ENCODE measurements at places on chromosomes 4 and X.

DNA sequence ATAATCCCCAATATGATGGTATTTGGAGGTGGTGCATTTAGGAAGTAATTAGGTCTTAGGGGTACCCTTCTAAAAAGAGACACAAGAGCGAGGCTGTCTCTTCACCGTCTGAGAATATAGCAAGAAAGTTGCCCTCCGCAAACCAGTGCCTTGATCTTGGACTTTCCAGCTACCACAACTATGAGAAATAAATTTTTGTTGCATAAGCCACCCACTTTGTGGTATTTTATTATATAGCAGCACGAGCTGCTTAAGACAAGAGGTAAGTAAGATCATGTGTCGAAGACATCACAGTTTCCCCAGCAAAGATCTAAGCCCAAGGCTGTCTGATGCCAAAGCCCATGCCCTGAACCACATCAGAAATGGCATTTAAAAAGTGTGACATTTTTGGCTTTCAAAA, 9.6 kb upstream of the EXOSC9 start:
- no peak for DNase-seq

DNA sequence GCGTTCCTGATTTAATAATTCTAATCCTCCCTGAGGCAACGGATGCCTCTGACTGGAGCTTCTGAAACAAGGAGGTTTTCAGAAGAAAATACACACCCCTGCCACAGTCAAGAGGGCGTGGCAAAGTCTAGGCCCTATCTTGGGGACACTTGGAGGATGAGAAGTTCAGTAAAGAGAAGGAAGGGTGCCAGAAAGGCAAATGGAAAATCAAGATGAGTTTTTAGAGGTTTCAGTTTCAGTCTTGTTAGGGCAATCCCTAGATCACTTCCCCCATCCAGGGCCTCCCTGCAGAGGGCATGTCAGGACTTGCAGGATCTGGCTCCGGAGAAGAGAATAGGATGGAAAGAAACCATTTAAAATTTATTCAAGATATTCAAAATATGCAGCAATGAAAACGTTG, 28.5 kb upstream of the FGF2 start:
- no peak for DNase-seq

- DNase-seq: no peak
These were observed 45.6 kb downstream of the SMC1A start for GRCh38 chrX:53376888-53377287.

DNA sequence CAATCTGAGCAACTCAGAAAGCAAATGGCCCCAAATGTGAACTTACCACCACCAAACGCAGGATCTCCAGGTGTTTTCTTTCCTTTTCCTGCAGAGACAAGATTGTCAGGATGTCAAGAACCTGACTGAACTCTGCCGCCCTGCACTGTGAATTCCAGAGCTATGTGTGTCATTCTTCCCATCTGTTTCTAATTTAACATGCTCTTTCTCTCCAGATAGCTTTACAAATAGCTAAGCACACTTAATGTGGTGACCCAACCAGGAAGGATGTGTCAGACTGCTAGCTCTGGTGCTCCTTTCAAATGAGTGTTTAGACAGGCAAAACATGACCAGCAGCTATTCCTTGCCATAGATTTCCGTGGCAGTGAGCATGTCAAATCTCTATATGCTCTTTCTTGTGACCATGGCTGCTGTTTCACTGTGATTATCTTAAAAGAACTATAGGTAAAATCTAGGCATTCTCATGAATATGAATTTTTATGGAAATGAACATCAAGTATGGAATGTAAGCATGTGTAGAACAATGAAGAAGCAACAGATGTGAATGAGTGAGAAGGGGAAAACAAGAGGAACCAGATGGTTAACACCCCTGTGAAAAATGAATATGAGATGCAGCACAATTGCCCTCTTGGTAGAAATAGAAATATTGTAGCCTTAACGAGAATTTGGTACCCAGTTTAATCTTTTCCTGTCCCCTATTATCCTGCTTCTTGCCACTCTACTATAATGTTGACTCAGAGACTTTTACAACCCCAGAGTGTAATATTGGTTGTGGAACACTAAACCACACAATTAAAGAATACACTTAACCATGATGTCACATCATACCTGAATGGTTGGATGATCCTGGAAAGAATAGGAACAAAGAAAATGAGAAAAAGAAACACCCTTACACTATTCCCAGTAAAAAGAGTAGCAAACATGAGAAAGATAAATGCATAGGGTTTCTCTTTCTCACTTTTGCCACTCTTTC, 247.8 kb upstream of the DKK2 start:
- no peak for DNase-seq

DNA sequence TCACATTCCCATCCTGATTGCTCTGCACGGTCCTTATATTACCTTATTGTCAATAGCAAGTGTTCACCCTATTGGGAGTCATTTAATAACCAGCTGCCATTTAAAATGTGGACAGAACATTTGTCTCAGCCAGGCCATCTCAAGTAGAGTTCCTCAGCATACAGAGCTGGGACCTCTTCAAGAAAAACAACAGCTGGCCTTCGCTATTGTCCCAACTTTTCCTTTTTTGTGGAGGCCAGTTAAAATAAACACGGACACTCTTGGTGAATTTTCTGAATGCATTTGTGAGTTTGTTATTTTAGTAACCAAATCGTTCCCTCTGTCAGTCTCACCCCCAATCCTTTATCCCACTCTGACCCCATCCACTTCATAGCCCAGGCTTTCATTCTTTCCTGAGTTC, 395.3 kb upstream of the PITX2 start:
- DNase-seq: no peak

DNA sequence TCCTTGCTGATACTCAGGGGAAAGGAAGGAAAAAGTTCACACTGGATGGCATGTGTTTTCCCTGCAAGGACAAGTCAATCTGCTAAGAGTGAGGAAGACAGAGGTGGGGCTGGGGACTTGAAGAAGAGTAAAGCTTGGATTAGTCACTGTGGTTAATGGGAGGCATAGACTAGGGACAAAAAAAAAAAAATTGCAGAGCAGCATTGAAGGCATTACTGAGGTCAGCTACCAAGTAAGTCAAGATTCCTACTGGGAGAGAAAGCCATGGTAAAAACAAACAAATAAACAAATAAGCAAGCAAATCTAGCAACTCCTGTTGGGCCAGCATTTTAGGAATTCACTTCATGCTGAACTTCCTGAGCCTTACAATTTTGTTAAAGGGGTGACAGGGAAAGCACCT, 58.2 kb upstream of the GPC4 start:
- DNase-seq: no peak

DNA sequence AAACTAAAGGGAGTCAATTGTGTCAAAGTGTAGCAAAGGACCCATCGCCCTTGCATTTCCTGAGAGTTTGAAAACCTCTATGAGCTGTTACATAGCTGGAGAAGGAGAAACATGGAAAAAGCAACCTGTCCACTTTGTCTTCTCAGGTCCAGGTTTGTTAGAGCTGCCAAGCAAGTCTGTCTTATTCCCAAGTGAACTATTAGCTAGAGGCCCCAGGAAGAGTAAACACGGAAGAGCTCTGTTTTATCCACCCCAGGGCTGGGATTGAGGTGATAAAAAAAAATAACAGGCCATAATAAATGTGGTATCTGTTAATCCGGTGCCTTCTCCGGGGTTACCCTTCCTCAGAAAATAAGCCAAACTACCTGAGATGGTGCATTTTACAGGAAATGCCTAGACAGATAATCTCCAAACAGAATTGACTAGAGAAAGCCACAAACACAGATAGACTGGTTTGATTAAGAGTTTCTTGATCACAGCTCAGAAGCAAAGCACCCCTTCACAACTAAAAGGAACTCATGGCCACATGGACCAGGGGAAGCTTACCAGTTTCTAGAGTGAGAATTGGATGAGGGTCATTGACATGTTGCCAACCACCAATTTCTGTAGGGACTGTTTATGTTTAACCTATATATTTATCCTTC, 35.9 kb upstream of the RELL1 start:
- no peak for DNase-seq

- DNase-seq: no peak
These were observed 133.1 kb downstream of the DMD start for GRCh38 chrX:33078273-33078672.

DNA sequence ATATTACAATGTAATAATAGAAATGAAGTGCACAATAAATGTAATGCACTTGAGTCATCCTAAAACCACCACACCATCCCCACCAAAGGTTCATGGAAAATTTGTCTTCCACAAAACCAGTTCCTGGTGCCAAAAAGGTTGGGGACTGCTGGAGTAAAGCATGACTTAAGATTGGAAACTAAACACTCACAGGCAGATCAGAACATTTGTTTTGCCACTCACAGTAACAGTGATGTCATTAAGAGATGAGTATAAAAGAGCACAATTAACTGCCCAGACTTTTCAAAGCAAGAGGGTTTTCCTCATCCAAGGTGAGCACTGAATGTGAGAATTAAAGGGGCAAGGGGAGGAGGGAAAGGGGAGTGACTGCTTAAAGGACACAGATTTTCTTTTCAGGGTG, 35.6 kb downstream of the MAP7D3 start:
- DNase-seq: no peak

- DNase-seq: no peak
These were observed 533 bp downstream of the GPR173 start for GRCh38 chrX:53049127-53049517.

DNA sequence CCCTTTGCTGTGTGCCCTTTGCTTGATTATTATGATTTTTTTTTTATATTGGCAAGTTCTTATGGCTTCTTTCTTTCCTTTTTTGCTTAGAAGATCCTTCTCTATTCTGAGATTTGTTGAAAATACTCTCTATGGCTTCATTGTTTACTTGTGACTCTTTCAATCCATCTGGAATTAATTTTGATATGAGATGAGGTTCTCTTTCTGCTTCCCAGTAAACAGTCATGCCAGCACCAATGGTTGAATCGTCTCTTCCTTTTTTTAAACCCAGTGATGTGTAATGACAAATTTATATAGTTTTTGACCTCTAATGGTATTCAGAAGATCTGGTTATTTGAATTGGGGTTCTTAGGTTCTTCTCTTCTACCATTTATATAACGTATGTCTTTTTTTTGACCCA, 121.8 kb downstream of the ARHGAP10 start:
- no peak for DNase-seq

GRCh38 chr4:3299976-3300671, 7.3 kb downstream of the RGS12 start:
- DNase-seq: no peak

DNA sequence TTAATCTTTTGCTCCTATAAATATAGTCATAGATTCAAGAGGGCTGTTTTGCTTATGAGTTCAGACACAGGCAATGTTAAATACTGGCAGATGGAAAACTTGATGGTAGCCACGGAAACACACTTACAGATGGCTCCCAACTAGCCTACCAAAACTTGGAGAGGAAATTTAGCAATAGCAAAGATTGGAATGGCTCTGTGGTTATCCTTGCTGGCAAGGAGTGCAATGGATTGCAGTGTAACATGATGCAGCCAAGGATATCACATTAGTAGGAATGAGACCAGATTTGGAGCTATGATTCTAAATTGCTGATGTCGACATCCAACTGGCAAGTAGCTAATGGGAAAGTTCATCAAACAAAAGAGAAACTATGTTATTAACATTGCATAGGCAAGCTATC, 791.0 kb upstream of the DIAPH2 start:
- no peak for DNase-seq

DNA sequence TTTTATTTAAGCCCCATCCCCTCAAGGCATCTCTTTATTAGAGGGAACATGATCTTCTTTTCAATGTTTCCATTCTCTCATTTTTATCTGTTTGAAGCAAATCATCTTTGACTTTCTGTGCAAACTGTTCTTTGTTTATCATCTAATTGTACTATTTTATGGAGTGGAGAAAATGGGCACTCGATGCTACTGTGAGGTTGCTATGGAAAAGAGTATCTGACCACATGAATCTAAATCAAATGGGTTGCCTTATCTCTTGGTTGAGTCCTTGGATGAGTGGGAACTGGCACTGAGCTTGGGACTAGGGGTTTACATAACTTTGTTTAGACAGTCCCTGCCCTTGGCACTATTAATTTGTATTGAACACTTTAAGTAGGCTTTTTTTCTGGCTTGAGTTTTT, 9.1 kb downstream of the OCRL start:
- no peak for DNase-seq

GRCh38 chr4:83618431-83618830, 82.5 kb downstream of the GPAT3 start:
- DNase-seq: no peak

DNA sequence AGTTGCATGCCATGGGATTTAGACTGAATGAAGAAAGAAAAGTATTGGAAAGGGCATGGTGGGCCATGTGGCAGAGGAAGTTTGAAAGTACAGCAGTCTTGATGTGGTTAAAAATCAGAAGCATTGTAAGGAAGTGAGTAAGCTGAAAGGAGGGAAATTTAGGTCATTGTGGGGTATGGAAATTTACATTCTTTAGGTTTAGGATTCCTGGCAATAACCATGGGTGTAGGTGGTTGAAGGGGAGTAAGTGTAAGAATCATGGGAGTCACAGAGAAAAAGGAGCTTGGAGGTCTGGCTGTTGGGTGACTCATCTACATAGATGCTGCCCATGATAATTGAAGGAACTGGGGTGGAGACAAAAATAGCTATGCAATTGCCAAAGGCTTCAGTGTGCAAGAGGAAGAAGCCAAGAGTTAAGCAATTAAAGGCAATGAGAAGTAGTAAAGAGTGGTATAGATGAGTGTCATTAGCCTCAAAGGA, 243.8 kb upstream of the LDB2 start:
- no peak for DNase-seq

DNA sequence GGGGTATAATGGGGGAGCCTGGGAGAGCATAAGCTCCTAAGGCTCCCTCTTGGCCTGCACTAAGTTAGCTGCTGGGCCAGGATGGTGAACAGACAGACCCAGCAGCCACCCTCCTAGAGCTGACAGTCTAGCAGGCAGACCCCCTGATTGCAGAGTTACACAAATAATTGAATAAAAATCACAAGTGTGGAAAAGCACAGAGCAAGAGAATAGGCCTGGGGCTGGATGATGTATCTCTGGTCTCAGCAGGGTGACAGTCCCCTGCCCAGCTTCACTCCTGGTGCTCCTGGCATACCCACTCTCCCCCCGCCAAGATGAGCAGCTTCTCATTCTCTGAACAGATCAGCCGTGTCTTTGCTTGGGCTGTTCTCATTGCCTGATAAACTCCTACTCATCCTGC, 86.1 kb upstream of the STX18 start:
- DNase-seq: no peak

- DNase-seq: no peak
These were observed 182.7 kb downstream of the KDR start for GRCh38 chr4:54942721-54943120.

- DNase-seq: no peak
These were observed 60.7 kb upstream of the LCORL start for GRCh38 chr4:18082236-18082635.

- no peak for DNase-seq
These were observed 1.3 kb downstream of the LCORL start for GRCh38 chr4:18020145-18020670.

DNA sequence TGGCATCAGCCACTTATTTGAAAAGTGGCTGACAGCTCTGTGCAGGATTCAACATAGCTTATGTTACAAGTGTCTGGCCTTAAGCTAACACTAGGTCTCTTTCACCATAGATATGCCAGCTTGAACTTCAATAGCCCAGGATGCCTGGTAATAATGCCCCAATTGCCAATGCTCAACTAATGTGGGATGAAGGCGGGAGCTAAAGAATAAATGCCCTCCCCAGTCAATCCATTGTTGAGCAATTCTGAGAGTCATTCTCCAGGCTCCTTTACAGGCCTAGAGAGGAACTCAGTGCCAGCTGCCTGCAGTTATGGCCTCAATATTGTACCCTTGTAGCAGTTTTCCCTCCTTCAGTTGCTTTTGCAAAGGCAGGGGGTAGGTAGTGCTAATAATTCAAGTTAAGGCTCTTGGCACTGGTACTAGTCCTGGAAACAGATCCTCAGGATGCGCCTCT, 460.2 kb downstream of the GABRG1 start:
- no peak for DNase-seq
